Small intestine (tissue), 16 donors: ENCODE measurements at places on chromosomes 4 and X.
A peak's percentile ranks its signal among the peaks of the same experiment; 100 is the strongest.

GRCh38 chrX:29530501-29530900 is 684.9 kb upstream of the MAGEB2 start:
- no peak for DNase-seq

GRCh38 chr4:37742149-37742548 is 56.0 kb upstream of the RELL1 start:
- DNase-seq = no peak

- no peak for DNase-seq
Observed at GRCh38 chr4:119104644-119105273, 30.9 kb upstream of the MYOZ2 start.

GRCh38 chr4:132557660-132558059 is 591.4 kb upstream of the PCDH10 start:
- no peak for DNase-seq

GRCh38 chrX:15549189-15550012 is 48.8 kb downstream of the BMX start:
- no peak for DNase-seq

GRCh38 chrX:19174401-19175025 is 52.2 kb upstream of the ADGRG2 start:
- no peak for DNase-seq

GRCh38 chr4:170122252-170122651 is 32.5 kb upstream of the AADAT start:
- no peak for DNase-seq

DNA sequence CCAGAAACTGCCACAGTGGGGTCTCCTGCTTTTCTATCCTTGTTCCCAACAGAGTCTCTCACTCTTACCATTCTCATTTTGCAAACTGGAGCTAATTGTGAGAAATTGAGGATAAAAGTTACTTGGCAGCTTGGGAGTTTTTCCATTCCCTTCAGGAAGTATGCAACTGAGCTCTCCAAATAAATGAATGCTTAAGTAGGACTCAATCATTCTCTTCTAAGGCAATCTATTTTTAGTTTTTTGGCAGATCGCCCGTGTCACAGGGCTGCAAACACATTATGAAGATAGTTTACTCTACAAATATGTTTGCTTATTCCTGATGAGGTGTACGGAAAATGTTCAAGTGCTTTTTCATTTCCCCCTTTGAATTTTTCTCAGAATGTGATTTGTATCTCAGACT is 5.3 kb downstream of the ASB11 start:
- peak; percentile 10 for DNase-seq

GRCh38 chr4:17817027-17817426 is 6.2 kb downstream of the NCAPG start:
- peak; percentile 56 for DNase-seq

DNA sequence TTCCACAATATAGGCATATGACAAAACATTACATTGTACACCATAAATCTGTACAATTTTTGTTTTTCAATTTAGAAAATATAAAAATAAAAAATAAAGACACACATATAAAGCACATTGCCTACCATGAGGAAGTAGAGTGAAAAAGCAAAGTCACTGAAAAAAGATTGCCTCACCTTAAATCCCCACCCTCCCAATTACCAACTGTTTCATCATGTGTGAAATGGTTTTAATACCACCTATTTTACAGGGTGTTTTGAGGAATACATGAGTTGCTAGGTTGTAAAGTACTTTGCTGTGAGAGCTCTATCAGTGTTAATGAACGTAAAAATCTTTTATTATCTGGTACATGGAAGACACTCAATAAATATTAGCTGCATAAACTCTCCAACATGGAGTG is 373.6 kb upstream of the NDST3 start:
- no peak for DNase-seq

DNA sequence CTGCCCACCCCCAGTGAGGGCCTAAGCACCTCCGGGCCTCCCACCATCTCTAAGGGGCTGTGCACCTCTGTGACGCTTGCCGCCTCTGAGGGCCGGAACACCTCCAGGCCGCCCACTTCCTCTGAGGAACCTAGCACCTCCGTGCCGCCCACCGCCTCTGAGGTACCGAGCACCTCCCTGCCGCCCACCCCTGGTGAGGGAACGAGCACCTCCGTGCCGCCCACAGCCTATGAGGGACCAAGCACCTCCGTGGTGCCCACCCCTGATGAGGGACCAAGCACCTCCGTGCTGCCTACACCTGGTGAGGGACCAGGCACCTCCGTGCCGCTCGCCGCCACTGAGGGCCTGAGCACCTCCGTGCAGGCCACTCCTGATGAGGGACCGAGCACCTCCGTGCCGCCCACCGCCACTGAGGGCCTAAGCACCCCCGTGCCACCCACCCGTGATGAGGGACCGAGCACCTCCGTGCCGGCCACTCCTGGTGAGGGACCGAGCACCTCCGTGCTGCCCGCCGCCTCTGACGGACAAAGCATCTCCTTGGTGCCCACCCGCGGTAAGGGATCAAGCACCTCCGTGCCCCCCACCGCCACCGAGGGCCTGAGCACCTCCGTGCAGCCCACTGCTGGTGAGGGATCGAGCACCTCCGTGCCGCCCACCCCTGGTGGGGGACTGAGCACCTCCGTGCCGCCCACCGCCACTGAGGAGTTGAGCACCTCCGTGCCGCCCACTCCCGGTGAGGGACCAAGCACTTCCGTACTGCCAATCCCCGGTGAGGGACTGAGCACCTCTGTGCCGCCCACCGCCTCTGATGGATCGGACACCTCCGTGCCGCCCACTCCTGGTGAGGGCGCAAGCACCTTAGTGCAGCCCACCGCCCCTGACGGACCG is 977 bp downstream of the MAGEE1 start:
- DNase-seq = peak; percentile 1

DNA sequence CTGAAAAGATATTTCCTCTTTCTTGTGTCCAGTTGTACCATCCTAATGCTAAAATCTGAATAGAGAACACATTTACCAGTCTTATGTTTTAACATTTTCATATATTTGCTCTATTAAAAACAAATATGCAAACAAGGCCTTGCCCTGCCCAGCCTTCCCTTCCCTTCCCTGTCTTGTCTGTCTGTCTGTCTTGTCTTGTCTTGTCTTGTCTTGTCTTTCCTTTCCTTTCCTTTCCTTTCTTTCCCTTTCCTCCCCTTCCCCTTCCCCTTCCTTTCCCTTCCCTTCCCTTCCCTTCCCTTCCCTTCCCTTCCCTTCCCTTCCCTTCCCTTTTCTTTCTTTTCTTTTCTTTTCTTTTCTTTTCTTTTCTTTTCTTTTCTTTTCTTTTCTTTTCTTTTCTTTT is 1103.5 kb downstream of the STIM2 start:
- no peak for DNase-seq

GRCh38 chrX:25389266-25389665 is 373.5 kb upstream of the ARX start:
- DNase-seq = no peak

- DNase-seq = no peak
Observed at GRCh38 chr4:2354760-2355159, 63.7 kb downstream of the ZFYVE28 start.
